ENCODE measurements at places on chromosomes 3 and 15.

GRCh38 chr3:131216801-131217200 lies 164.8 kb upstream of the NUDT16 start:
- no peak for DNase-seq

- DNase-seq: peak; percentile 88
Measured at GRCh38 chr3:10010878-10011465, 15.3 kb upstream of the FANCD2 start.

- DNase-seq: no peak
Measured at GRCh38 chr15:73021139-73021621, 31.1 kb upstream of the NEO1 start.

- DNase-seq: no peak
Measured at GRCh38 chr15:48865370-48866079, 12.4 kb upstream of the EID1 start.

GRCh38 chr3:135133905-135134683 lies 339.0 kb downstream of the EPHB1 start:
- DNase-seq: no peak

- DNase-seq: no peak
Measured at GRCh38 chr3:42500091-42500490, 2.4 kb upstream of the VIPR1 start.

DNA sequence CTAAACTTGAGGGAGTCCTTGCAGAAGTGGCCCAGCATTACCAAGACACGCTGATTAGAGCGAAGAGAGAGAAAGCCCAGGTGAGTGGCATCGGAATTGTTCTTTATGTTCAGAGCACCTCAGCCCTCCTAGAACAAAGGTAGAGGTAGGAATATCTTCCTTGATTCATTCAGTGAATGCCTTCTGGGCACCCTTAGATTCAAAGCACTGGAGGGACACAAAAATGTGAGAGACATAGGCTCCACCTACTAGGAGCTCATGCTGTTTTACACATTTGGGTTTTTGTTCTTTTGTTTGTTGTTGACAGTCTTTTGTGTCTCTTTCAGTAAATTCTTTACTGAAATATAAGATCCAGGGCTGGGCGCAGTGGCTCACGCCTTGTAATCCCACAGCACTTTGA lies 68.2 kb downstream of the IQGAP1 start:
- no peak for DNase-seq

- no peak for DNase-seq
Measured at GRCh38 chr15:36810656-36811449, 231.4 kb downstream of the CDIN1 start.

- DNase-seq: peak; percentile 4
Measured at GRCh38 chr3:18481946-18482548, 56.9 kb upstream of the SATB1 start.

DNA sequence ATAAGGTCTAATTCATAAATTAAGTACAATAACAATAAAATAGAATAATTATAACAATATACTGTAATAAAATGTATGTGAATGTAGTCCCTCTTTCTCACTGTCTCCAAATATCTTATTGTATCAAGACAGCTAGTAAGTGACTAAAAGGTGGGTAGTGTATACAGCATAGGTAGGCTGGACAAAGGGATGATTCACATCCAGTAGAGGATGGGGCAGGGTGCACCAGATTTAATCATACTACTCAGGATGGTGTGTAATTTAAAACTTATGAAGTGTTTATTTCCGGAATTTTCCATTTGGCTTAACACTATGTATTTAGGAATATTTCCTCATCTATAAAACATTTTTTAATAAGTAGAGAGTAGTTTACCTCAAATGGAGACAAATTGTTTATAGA lies 876.1 kb upstream of the CADM2 start:
- DNase-seq: no peak

- DNase-seq: no peak
Measured at GRCh38 chr15:27330326-27330725, 359.3 kb downstream of the GABRG3 start.

- no peak for DNase-seq
Measured at GRCh38 chr3:40333416-40333815, 23.9 kb downstream of the EIF1B start.

- peak; percentile 58 for DNase-seq
Measured at GRCh38 chr15:77186594-77187011, 115.7 kb upstream of the TSPAN3 start.

DNA sequence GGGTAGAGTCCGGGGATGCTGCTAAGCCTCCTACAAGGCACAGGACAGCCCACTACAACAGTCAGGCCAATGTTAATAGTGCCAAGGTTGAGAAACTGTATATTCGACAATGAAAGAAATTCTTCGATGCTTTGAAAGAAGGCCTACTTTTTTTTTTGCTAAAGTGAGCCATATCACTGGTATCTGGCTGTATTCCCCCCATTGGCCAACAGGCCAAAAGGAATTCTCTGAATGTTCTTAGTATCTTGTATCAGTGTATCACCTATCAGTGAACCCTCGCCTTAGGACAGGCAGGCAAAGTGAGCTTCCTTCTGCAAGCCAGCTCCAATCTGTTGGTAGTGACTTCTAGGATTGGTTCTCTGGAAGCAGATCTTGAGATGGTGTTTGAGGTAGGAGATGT lies 74.2 kb downstream of the SNTN start:
- no peak for DNase-seq

GRCh38 chr3:127682561-127682960 lies 9.8 kb downstream of the ABTB1 start:
- no peak for DNase-seq

DNA sequence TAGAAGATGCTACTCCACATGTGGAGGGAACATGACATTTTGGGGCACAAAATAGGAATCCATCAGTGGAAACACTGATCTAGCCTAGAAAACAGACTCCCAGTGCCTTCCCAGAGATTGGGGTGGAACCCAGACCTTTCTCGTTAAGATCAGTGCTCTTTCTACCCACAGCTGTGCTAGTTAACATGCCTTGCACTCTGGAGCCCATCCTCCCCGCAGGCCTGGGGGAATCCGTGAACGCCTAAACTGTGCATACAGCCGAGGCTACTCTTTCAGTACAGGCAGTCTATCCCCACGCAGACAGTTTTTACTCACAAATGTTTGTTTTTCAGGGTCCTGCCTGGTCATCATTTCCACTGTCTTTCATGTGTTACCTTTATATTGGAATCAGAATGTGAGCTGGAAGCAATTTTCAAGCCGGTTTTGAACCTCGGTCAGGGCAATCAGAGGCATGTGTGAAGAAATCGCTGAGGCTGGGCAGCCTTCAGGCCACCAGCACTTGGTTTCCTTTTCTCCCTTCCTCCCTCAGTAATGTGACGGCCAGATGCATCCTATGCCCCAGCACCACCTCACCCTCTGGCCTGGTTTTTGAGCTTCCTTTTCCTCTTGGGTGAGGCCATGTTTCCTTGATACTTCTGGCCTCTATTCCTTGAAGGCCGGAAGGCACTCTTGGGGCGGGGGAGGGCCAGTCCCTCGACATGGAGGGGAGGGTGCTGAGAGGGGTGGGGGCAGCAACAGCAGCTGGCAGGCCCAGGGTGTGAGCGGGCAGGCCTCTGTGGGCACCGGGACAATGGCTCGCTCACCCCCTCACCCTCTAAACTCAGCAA lies 123.6 kb upstream of the GALNT15 start:
- DNase-seq: no peak

- DNase-seq: peak; percentile 71
Measured at GRCh38 chr15:58748040-58748851, 1.3 kb downstream of the ADAM10 start.

- peak; percentile 65 for DNase-seq
Measured at GRCh38 chr15:41465822-41466421, 27.8 kb upstream of the ITPKA start.

DNA sequence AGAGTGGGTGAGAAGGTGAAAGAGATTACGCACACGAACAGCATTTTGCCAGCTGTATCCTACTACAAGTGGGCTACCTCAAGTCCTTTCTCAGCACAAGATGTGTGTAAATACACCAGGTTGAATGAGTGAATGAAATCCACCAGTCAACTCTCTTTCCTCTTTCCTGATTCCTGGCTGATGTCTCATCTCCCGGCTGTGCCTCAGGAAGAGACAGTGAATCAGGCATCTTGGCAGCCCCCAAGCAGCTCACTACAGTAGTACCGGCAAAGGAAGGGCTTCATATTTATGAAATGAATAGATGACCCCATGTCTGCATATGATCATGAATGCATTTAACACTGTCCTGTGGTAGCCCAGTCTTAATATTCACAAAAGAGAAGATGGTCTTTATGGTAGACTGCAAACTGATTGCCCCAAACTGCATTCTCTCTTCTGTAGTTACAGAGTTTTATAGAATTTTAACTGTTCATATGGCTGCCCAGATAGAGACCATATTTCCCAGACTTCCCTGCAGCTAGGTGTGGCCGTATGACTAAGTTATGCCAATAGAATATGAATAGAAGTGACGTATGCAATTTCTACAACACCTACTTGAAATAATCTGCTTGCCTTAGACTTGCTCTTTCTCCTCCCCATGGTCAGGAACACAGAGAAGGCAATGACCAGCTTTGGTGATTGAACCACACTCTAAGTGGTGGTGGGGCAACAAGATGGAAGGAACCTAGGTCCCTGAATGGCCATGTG lies 22.7 kb downstream of the MGLL start:
- no peak for DNase-seq

DNA sequence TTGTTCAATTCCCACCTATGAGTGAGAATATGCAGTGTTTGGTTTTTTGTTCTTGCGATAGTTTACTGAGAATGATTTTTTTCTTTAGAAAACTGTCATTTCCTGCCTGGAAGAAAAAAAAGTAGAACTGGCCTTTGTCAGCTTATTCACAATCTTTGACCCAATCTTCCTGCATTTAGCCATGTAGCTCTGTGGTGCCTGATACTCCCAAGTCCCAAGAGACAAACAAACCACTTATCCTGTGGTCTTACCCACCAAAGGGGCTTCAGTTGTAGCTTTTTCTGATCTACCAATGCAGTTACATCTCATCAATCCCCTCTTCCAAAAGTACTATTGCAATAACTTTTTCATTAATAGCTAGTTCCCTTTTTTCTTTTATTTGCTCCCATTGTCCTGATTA lies 444.6 kb downstream of the GRM7 start:
- DNase-seq: no peak

DNA sequence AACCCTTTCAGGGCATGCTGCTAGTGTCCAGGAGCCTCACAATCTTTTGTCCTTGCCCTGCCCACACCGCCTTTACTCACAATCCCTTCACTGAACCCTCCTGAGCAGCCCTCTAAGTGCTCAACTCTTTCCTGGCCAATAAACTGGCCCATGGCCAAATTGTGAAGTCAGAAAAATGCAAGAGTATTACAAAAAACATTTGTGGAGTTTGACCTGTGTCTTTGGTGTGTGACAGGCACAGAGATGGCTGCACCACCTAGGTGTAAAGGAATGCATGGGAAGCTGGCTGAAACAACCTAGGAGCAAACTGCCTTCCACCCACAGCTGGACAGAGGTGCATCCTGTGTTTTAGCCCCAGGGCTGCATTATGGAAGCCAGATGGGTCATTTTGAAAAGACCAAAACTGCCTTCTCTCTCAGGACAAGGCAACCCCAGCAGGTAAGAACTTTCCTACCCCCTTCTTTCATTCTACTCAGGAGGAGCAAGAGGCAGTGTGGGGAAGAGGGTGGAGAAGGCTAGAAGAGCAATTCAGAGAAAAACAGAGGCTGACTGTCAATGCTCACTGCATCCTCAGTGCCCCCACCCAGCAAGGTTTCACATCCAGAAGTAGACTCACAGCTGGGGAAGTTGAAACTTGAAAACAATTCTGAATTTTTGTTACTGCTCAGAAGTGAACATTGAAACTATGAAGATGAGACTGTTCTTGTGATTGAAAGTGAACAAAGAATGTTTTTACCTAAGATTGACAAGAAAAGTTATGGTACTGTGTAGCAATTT lies 78.6 kb downstream of the TRIM42 start:
- DNase-seq: no peak

DNA sequence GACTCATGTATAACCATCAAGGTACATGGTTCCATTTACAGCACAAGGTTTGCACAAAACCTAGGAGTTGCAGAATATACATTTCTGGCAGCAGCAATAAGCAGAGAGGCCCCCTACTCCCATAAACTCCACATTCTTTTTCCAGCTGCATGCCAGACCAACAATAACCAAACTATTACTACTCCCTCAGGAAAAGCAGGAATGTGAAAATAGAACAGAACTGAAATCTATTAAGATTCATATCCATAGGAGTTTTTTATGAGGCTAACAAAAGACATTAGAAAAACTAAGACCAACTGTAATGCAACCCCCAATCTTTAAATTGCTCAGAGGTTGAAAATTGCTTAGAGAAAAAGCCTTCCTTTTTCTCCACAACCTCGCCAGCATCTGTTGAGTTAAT lies 27.6 kb upstream of the TOP2B start:
- DNase-seq: no peak

DNA sequence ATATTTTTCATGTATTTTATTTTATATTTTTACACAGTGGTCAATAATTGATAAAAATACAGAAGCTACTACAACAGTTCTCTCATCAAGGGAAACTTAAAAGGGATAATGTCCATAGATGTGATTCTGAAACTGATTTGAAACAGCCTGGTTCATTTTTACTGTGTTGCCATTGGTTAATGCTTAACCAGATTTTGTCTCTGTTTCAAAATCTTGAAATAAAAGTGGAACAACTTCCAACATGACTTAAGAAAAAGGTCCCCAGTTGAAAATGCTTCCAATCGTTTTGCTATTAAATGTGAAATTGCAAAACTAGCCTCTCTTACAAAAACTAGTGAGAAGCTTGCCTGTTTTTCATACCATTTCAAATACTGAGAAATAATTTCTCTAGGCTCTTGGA lies 240.7 kb downstream of the LPP start:
- no peak for DNase-seq
